ENCODE measurements at places on chromosomes 5 and 9.

- no peak for DNase-seq
These were observed 1717.9 kb downstream of the EFNA5 start for GRCh38 chr5:105952875-105953274.

DNA sequence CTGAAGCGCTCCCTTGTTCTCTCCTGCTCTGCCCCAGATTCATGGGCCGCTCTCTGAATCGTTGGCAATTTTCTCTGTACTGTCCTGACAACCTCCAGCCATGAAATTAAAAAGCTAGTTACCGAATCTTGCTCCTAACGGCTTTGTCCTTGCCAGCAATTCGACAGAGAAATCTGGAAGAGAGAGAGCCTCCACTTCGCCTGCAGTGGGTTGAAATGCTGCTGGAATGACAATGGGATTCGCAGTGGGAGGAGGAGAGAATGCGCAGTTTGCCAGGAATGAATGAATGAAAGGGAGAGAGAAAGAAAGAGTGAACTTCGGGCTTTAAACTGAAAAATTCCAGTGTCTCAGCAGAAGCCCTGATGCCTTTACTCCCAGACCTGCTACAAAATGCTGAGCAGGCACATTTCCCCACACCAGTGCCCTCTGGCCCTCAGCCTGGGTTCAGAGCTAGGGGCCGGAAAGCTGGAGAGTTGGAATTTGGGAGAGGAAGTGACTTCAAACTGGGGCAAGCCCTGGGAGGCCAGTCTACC is 11.5 kb upstream of the BOD1 start:
- DNase-seq: no peak

- peak; percentile 61 for DNase-seq
These were observed 22.5 kb upstream of the PTPN3 start for GRCh38 chr9:109520475-109521132.

DNA sequence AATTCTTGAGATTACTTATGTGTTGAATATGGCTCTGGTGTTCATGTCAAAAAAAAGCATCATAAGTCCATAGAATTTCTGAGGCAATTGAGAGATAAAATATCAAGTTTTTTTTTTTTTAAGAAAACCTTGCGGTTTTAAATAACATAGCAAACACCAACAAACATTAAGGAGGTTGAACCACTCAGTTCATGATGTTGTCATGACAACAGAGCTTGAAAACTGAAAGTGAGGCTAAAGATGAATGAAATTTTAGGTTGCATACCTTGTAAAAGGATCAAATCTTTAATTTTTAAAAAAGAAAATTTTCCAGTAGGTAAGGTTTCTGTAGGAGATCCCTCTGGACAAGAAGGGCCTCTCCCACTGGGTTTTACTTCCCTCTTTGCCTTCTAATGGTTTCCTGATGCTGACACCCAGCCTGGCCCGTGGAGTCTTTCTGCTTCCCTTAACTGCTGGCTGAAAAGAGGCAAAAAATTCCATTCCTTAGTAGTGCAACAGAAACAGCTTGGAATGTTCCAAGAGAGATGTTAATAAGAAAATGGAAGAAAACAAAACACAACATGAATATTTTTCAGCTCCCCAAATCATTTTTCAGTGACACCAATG is 60.0 kb upstream of the FER start:
- DNase-seq: no peak

DNA sequence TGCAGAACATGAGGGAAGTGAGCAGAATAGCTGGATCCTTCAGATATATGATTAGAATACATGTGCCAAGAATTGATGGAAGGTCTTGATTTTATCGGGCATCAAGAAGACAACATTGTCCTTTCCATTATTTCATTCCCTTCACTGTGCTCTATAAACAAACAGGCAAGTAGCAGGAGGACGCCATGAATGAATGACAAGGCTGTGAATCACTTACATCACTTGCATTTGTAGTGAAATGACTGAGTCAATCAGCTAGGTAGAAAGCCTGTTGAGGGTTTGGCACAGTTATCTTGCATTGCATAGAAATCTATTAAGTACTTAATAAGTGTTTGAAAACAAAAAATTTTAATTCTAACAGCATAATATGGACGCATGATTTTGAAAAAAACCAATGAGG is 548.8 kb upstream of the IZUMO3 start:
- DNase-seq: no peak

DNA sequence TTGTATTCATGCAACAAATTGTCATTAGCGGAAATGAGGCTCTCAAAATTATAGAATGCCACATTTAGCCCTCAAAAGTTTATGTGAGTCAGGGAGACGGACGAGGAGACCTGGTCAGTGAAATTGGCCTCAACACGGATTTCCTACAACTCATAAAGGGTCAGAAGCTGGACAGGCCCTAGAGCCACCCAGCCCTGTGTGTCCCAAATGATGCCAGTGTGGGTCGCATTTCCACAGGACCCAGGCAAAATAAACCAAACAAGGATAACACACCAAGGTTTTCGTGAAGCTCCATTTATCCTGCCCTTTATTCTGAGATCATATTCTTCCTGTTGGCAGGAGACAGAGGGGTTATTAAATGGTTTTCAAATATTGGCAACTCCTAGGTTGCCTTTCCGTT is 72.0 kb upstream of the COL5A1 start:
- no peak for DNase-seq

DNA sequence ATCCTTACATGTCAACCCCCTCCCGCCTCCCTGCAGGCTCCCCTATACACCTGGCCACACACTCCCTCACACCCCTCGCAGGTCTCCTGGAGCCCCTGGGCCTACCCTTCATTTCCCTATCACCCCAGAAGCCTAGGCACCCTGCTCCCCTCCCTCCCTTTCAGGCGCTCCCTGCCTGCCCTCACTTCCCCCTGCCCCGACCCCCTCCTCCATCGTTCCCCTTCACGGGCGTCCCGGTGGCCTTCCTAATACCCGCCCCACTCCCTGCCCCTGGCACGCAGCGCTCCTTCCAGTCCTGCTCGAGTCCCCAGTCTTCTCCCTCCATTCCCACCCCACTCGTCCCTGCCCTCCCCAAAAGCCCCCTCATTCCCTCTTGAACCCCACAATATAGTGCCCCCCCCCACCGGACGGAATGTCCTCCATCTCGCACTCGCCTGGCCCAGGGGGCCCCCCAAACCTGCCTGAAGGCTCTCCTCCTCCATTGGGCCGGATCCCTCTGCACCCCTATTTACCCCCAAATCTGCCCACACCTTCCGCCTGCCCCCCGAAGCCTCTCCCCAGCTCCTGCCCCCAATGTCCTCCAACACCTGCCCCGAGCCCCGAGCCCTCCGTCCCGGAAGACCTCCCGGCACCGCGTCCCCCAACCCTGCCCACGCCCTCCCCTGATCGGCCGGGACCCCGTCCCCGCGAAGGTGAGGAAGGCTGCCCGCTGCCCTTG is 746 bp downstream of the STRBP start:
- no peak for DNase-seq

- DNase-seq: no peak
These were observed 91.1 kb downstream of the PRDM6 start for GRCh38 chr5:123180178-123180577.

GRCh38 chr5:145848854-145849253 is 13.7 kb upstream of the PRELID2 start:
- DNase-seq: no peak

GRCh38 chr5:155594270-155594669 is 580.7 kb downstream of the KIF4B start:
- no peak for DNase-seq

GRCh38 chr5:95027151-95027721 is 257.7 kb downstream of the MCTP1 start:
- no peak for DNase-seq

GRCh38 chr5:138929571-138929955 is 54.4 kb upstream of the LRRTM2 start:
- no peak for DNase-seq

DNA sequence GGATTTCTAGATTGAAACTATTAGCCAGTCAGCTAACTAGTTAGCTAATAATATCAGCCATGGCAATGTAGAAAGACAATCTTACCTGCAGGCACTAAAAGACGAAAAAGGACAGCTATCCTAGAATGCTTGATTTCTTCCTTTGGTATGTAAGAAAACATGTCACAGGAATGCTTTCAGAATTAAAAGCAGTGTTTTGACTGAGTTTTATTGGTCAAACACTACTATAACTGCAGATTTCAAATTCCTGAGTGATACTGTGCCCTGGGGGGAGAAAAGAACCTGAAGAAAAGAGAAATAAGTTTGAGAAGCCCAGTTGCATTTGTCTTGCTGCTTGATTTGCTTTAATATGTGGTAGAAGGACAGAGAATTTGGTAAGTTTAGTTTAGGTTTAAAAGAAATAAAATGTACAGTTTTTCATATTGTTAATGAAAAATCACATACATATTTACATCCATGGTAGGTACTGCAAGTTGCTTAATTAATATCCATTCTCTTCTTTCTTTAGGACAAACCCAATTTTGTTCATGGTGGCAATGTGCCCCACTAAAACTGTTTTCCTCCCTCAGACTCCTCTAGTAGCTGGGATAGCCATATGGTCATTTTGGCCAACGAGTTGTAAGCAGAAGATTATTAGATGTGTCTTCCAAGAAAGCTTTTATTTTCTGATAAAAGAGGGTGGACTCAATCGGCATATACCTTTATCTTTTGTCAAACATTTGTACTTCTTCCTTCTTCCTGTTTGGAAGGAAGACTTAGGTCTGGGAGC is 4.3 kb upstream of the FAM169A start:
- DNase-seq: no peak

DNA sequence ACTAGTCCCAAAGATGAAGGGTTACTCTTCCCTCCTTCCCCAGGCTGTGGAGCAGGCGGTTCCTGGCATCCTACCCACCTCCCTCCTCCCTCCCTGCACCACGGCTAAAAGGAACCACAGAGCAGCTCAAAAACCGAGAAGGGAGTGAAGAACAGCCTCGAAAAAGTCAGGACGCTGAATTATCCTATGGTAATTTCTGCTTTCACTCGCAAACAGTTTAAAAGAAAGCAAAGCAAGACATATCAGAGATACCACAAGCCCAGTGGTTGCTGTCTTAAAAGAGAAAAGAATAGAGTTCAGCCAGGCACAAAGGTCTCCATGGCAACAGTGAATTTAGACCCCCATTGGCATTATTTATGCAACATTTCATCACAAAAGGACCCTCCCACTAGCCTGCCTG is 315.4 kb downstream of the CTNND2 start:
- peak; percentile 33 for DNase-seq

DNA sequence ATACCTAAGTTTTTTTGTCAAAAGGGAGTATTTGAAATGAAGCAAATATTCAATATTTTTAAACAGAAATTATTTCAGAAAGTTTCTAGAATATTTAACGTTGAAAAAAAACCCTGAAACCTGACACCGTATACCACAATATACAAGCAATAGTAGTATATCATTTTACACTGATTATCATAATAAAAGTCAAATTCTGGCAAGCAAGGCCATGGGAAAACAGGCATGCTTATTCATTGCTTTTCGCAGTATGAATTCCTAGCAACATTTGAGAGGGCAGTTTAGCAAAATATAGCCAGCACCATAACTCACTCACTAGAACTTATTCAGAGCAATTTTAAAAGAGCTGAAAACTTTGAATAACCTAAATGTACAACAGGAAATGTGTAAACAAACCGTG is 46.1 kb downstream of the ERAP1 start:
- no peak for DNase-seq

DNA sequence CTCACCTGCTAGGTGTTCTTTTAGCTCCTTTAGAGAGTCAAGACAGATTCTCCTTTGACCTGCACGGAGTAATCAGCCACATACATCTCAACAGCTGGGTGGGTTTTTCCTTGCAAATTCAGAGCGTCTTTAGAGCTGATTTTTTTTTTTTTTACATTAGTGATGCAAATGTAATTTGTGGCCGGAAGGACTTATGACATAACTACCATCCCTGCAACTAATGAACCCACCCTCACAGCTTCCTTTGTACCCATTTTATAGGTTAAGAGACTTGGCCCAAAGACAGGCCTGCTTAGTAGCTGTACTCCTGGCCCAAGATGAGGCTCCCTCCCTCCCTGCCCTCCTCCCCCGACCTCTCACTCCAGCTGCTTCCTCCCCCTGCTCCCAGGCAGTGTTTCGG is 69.9 kb upstream of the NIPAL4 start:
- DNase-seq: no peak

- no peak for DNase-seq
These were observed 309.1 kb upstream of the GRIN3A start for GRCh38 chr9:102047549-102047948.

DNA sequence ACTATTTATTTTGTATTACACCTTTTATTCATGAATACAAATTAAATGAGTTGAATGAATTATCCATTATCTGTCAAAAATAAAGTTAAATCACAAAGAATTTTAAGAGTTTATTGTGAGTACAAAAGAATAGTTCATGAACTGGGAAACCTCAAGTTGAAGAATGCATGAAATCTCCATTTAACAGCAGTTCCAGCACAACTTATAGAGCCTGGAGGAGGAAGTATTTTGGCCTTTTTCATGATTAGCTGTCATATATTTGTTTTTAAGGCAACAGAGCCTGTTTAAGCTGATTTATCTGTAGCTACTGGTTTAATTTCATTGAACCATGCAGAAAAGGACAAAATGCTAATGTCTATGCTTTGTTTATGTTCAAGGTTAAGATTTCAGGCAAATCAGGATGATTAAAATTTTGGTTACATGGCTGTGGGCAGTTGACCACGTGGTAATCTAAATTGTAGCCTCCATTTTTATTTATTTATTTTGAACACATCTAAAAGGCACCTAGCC is 12.2 kb downstream of the SPINK1 start:
- DNase-seq: no peak

DNA sequence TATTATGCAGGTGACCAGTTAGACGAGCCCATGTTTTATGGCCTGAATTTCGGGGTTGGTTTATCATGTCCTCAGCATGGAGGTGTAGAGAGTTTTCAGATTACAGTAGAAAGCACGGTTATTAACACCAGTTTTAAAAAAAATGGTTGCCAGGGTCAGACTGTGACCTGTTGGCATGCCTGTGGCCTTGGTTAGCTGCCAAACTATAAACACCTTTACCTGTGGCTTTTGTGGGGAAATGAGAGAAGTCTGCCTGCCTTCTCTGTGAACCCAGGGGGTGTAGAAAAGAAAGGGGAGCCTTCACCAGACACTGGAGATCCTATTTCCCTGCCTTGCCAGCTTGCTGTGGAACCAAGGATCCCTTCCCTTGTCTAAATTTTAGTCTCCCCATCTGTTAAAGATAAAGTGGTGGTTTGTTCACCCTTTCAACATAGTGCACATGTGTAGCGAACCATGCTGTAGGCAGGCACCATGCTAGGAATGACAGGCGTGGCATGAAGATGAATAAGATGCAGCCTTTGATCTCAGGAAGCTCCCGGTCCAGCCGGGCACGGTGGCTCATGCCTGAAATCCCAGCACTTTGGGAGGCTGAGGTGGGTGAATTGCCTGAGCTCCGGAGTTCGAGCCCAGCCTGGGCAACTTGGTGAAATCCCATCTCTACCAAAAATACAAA is 6.1 kb upstream of the PHF19 start:
- DNase-seq: no peak

DNA sequence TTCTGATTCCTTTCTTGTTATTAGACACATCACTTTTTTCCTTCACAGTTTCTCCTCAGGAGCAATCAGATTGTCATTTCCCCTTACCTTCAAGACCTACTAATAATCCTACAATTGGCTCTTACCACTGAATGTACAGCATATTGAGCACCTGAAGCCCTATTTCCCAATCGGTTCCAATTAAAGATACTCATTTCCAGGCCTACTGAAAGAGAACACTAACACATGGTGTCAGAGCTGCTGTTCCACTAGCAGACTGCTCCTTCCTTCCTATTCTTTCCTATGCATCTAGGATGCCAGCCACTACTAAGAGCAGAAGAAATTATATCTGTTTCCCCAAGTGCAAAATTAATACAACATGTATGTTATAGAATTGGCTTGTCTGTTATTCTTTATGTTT is 34.6 kb downstream of the SKIC3 start:
- no peak for DNase-seq

GRCh38 chr5:82165740-82166530 is 112.2 kb downstream of the RPS23 start:
- DNase-seq: no peak

- DNase-seq: no peak
These were observed 53.3 kb downstream of the PRDM6 start for GRCh38 chr5:123142206-123142915.

Measured in neural crest cell (in vitro differentiated cells).